Astrocyte of the cerebellum (primary cell): ENCODE measurements at places on chromosomes 1 and 21.
A peak's percentile ranks its signal among the peaks of the same experiment; 100 is the strongest.

DNA sequence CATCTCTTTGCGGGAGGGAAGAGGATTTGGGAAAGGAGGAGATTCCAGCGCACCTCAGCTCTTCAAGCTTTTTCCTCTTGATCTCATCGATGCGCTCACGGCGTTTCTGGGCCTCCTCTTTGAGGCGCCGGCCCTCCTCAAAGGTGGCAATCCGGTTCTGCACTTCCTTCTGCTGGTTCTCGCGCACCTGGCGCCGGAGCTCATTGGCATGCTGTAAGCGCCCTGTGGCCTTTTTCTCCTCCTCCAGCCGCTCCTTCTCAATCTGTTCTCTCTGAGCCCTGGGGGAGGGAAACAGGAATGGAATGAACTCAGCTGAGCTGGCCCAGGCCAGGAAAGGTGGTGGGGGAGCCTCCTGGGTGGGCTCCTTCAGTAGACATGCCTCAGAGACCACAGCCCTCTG is 10.4 kb upstream of the VSIG8 start:
- no peak for DNase-seq

GRCh38 chr1:198829944-198830343 is 191.1 kb downstream of the PTPRC start:
- DNase-seq, result peak; percentile 18

DNA sequence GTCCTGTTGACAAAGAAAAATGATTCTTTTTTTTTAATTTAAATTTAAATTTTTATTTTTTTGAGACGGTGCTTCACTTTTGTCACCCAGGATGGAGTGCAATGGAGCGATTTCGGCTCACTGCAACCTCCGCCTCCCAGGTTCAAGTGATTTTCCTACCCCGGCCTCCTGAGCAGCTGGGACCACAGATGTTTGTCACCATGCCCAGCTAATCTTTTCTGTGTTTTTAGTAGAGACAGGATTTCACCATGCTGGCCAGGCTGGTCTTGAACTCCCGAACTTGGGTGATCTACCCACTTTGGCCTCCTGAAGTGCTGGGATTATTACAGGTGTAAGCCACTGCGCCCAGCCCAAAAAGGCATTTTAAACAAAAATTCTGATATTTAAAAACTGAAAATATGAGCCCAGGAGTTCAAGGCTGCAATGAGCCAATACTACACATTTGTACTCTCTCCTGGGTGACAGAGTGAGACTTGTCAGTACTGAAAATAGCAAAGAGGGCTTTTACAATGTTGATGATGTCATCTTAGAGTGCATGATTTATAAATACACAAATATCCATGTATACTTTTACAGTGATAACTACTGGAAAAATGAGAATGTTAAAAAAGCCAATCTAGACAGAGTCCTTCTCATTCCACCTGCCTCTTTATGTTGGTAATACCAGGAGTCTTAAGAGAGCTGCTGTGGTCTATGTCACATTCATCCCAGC is 56.0 kb upstream of the STUM start:
- no peak for DNase-seq

GRCh38 chr1:3405974-3406867 is 48.2 kb upstream of the ARHGEF16 start:
- DNase-seq, result no peak
